ENCODE measurements at places on chromosomes 3 and 15. TPM values are rescaled to one million over a fixed set of nuclear protein-coding genes. Genes with fewer than 3 reads are reported as not detected.

ALG3 gene
- 44.5 TPM for polyA plus RNA-seq

TIMP4 gene
- 3.6 TPM for polyA plus RNA-seq

LRRC49 gene
- 22.9 TPM for polyA plus RNA-seq

SLC28A1 gene
- not detected for polyA plus RNA-seq

CORO2B gene
- polyA plus RNA-seq = 16.1 TPM

CD200R1L gene
- not detected for polyA plus RNA-seq

GRM7 gene
- not detected for polyA plus RNA-seq
